ENCODE measurements at places on chromosomes 6 and 20.

GRCh38 chr20:52975029-52975732 lies 3.0 kb downstream of the TSHZ2 start:
- no peak for DNase-seq

GRCh38 chr6:29694637-29695036 lies 13.7 kb upstream of the ZFP57 start:
- DNase-seq: no peak

- DNase-seq: no peak
Measured at GRCh38 chr6:29726001-29726400, 2.8 kb downstream of the HLA-F start.

DNA sequence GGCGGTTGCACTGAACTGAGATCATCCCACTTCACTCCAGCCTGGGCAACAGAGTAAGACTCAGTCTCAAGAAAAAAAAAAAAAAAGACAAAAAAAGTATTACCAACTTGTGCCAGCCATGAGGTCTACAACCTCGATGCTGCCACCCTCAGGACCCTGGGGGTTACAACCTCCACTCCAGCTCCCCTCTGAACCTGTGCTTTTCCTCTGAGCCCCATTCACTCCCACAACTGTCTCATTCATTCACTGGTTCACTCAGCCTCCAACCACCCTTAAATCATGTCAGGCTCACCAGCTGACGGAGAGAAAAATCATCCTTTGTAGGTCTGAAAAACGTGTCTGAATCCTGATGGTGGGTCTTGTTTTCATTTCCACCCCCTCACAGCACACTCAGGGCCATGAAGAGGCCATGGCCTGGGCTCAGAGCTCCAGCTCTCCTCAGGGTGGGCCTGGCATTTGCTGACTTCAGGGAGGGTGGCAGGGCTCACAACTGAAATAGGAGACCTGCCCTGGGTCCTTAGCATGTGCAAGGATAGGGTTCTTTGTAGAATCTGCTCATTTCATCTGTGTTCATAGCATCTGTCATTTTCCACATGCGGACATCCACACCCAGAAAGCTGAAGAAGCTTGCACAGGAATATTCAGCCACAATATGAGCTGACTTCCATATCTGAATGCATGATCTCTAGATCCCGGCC lies 1.9 kb upstream of the ULBP1 start:
- DNase-seq: no peak

DNA sequence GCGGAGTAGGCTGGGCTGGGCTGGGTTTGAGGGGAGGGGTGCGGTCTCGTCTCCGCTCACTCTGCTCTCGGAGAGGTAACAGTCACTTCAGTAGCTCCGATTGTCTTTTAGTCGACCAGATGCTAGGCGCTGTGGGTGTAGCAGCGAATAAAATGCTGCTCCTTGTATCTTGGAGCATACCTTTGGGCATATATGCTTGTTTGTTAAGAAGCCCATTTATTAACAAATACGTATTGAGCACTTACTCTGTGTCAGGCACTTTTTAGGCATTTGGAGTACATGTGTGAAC lies 545 bp downstream of the ACTR5 start:
- DNase-seq: no peak

DNA sequence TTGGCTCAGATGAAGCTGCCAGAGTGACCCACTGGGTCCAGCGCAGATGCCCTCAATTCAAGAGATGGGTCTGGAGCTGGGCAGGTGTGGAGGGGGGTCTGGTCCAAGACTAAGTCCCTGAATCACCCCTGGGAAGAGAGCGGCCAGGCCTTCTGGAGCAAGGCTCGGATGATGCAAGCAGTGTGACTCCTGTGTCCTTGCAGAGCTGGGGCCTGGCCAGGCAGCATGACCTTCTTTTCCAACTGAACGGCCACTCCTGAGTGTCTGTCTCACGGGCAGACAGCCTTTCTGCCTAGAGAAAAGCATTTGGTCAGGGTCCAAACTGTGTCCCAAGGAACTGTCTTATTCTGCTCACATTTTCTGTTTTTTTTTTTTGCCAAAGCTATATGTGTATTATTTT lies 42.6 kb upstream of the FNDC1 start:
- no peak for DNase-seq

- DNase-seq: no peak
Measured at GRCh38 chr6:2839195-2839981, 2.3 kb downstream of the SERPINB1 start.

- no peak for DNase-seq
Measured at GRCh38 chr6:134701301-134701700, 248.6 kb downstream of the ALDH8A1 start.

GRCh38 chr6:14051355-14051754 lies 66.2 kb upstream of the CD83 start:
- no peak for DNase-seq

- DNase-seq: no peak
Measured at GRCh38 chr20:63585616-63586565, 11.9 kb upstream of the HELZ2 start.

GRCh38 chr6:154386848-154387717 lies 30.5 kb upstream of the IPCEF1 start:
- DNase-seq: peak; percentile 83

DNA sequence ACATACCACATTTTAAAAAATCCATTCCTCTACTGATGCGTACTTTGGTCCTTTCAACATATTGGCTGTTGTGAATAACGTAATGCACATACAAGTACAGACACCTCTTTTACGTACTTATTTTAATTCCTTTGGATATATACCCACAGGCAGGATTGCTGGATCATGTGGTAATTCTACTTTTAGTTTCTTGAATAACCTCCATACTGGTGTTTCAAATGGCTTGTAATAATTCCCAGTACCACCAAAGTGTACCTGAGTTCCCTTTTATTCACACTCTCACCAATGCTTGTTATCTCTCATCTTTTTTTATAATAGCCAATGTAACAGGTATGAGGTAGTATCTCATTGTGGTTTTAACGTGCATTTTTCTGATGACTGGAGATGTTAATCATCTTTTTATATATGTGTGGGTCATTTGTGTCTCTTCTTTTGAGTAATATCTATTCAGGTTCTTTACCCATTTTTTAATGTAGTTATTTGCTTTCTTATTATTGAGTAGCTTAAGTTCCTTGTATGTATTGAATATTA lies 191.9 kb downstream of the ADGB start:
- DNase-seq: no peak

DNA sequence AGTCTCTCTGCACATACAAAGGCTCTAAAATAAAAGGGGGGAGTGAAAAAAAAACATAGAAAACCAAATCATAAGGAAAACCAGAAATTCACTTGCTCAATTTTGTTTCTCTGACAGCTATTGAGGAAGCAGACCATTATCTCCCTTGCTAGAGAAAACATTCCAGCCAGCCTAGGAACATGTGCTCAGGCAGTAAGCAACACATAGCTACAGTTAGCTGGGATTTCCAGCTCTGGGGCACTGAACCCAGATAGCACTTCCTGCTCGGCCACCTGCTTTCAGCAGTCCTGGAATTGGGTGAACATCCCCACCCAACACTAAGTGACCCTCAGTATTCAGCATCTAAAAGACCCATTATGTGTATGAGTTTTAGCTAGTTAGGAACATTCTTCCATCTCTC lies 61.3 kb downstream of the TNFRSF21 start:
- no peak for DNase-seq

DNA sequence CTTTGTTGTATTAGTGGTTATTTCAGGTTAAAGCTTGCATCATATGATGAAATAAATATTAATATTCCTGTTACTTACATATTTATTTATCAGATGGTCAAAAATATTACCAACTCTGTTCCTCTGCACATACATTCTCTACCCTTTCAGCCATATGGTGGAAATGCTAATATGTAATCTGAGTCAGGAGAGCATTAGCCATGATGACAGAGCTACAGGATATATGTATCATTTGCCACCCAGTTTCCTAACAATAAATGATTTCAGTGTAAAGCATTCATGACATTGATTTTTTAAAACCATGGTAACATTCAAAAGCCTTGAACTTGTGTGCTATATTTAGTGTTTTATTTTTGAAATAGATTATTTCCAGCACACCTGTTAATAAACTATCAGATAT lies 16.6 kb downstream of the POPDC3 start:
- DNase-seq: no peak

- DNase-seq: no peak
Measured at GRCh38 chr6:2102966-2103365, 142.4 kb downstream of the GMDS start.
